Caki2 (cell line): ENCODE measurements at places on chromosomes 2 and 18.

DNA sequence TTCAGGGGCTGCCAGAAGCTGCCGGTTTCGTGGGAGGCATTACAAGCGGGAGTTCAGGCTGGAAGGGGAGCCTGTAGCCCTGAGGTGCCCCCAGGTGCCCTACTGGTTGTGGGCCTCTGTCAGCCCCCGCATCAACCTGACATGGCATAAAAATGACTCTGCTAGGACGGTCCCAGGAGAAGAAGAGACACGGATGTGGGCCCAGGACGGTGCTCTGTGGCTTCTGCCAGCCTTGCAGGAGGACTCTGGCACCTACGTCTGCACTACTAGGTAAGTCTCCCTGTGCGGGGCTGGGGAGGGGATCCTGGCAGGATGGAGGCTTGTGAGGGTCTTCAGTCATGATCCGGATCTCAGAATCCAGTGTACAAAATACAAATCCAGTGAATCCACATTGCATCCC lies 17.8 kb downstream of the IL1R2 start:
- no peak for DNase-seq

DNA sequence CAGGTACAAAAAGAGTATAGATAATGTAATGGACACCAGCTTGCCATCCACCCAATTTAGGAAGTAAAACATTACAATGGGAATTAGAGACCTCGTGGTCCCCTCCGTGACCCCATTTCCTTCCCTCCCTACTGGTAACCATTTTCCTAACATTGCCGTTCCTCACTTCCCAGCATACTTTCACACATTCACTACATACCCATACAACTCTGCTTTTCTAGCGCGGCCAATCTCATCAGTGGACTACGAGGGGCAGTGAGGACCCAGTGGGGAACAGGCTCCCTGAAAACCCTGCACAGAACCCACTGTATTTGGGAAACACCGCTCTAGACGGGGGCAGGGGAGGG lies 1.1 kb downstream of the ENOSF1 start:
- no peak for DNase-seq

GRCh38 chr2:171084128-171084527 lies 76.6 kb downstream of the TLK1 start:
- no peak for DNase-seq

DNA sequence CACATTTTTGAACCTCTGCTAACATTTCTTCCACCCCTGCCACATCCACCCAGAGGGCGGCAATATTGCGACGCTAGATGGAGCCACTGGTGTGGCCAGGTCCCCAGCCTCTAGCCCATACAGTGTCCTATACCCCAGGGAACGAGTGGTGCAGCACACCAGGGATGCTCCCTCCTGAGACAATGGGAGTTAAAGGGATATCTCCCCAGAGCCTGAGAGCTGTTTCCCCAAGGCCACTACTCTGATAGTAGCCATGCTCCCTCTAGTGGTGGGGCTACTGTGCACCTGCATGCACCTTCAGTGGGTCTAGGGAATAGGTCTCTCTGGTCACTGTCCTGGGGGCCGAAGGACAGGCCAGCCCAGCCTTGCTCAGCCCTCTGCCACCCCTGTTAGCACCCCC lies 336.4 kb upstream of the FSHR start:
- no peak for DNase-seq

GRCh38 chr2:231387904-231388724 lies 7.4 kb upstream of the B3GNT7 start:
- DNase-seq = no peak

DNA sequence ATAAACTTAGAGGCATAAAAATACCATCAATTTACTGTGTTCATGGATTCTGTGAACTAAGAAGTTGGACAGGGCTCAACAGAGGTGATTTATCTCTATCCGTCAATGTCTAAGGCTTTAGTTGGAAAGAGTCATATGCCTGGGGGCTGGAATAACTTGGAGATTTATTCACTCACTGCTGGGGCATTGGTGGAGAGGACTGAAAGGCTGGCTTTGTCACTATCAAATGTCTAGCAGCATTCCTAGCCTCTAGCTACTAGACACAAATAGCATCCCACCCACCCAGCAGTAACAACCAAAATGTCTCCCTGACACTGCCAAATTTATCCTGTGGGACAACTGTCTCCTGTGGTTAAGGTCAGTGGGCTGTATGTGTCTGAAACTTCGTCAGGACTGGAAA lies 71.0 kb downstream of the EVA1A start:
- DNase-seq = no peak

GRCh38 chr2:11676640-11677039 lies 6.6 kb upstream of the NTSR2 start:
- DNase-seq = no peak

DNA sequence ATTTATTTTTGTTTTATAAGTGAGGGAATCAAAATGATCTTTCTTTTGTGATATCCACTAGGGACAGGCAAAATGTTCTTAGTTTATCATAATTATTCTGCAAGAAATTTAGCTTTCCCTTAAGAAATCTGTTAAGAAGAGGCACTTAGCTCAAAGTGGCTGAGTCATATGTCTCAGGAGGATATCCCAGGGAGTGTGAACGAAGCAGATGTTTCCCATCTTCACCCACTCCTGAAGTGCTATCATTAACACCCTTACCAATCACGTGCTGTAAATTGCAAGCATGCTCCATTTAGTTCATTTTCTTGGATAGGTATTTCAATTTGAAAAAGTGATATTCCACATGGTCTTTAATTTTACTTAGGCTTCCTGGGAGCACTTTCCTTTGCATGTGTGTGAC lies 774.3 kb upstream of the TMEFF2 start:
- no peak for DNase-seq

DNA sequence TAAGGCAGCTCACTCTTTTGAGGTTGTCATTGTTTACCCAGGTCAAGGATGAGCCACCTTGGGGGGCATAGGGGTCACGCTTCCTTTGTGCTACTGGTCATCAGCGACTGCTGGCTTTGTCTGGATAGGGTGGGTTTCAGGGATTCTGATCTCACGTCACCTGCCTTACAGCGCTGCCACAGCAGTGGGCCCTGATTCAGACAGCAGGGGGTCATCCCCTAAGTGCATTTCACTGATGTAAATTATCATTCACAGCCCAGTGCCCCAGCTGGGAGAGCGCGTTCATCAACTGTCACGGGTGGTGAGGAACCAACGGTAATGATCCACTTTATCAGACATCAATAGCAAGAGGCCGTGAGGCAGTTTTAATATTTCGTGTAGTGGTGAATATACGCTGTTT lies 291.2 kb downstream of the NEDD4L start:
- no peak for DNase-seq

GRCh38 chr18:4017480-4017879 lies 437.6 kb downstream of the DLGAP1 start:
- no peak for DNase-seq

GRCh38 chr2:85437488-85438200 lies 19.1 kb downstream of the SH2D6 start:
- DNase-seq = peak; percentile 90

DNA sequence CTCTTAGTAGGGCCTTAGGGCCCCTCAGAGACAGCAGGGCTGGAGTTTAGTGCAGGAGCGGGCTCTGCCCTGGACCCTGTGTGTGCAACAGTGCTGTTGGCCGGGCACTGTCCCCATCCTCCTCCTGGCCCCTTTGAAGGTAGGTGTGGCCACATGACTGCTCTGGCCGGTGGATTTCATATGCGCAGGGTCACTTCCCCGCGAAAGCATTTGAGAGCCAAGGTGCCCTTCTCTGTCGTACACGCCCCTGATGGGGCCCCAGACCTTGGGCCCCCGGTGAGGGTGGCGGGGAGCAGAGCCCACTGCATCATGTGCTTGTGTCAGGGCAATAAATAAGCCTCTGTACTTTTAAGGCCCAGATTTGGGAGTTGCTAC lies 15.5 kb downstream of the TMEM177 start:
- DNase-seq = no peak

DNA sequence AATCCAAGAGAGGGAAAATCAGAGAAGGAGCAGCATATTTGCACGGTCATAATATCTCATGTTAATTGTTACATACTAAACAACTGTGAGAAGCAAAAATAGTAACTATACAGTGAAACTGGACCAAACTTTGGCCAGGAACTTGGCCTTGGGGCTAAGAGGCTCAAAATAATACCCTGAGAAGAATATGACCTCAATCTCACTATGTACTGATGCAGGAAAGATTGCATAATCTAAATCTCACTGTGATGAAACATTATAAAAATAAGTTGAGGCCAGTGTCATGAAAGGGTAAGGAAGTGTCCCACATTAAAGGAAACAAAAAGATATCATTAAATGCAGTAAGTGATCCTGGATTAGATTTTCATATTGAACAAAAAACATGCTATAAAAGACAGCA lies 36.5 kb downstream of the ZRANB3 start:
- no peak for DNase-seq

GRCh38 chr2:204575463-204575862 lies 30.2 kb downstream of the PARD3B start:
- DNase-seq = no peak

GRCh38 chr2:203361922-203362321 lies 33.7 kb downstream of the ABI2 start:
- no peak for DNase-seq

GRCh38 chr2:236351966-236352525 lies 87.8 kb upstream of the ASB18 start:
- no peak for DNase-seq

- DNase-seq = no peak
These were observed 193.9 kb downstream of the SMAD2 start for GRCh38 chr18:47736376-47737140.

- no peak for DNase-seq
These were observed 475 bp downstream of the SLC4A1AP start for GRCh38 chr2:27664154-27664574.

DNA sequence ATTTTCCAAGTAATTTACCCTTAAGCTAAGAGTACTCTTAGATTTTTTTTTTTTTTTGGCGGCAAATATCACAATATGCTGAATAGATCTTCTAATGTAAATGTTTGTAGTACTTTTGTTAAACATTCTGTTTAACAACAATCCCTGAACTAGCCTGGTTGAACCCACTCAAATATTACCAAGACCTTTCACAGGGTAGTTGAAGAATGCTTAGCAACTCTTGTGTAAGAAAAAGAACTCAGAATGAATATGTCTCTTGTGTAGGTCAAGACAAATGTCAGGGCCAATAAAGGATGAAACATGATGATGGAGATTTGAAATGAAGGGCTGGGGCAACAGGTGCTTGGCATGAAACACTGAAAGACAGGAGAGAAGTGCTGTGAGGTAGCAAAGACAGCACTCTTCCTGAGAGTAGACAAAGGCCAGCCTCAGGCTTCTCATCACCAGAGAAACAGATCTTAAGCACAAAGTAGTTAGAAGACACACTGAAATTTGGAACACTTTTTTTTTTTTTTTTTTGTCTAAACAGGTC lies 597.3 kb downstream of the ERBB4 start:
- DNase-seq = no peak

DNA sequence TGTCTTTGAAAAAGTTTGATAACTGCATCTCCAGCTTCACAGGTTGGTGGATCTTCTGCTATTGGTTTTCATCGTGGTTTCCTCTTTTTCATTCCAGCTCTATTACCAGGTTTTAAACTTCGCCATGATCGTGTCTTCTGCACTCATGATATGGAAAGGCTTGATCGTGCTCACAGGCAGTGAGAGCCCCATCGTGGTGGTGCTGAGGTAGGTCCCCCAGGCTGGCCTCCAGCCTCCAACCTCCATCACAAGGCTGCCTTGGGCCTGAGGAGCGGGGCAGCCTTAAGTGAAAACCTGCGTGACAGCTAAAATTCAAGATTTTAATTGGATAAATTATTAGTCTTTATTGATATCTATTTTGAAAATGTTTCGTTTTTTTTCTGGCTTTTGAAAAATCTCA lies 9.7 kb downstream of the SEC11C start:
- no peak for DNase-seq

DNA sequence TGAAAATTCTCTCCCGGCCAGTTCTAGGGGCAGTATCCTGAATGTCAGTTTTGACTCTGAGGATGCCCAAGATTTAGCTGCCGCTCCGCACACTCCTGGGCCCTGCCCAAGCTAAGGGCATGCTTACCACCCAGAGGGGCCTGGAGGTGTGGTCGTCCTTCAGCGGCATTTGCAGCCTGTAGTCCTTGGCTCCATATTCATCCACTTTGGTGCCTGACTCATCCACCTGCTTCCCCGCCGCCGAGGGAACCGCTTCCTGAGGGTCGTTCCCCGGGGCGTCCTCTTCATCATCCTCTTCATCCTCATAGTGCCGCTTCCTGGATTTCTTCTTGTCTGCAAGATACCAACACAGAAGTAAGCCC lies 577 bp downstream of the ERCC3 start:
- no peak for DNase-seq

DNA sequence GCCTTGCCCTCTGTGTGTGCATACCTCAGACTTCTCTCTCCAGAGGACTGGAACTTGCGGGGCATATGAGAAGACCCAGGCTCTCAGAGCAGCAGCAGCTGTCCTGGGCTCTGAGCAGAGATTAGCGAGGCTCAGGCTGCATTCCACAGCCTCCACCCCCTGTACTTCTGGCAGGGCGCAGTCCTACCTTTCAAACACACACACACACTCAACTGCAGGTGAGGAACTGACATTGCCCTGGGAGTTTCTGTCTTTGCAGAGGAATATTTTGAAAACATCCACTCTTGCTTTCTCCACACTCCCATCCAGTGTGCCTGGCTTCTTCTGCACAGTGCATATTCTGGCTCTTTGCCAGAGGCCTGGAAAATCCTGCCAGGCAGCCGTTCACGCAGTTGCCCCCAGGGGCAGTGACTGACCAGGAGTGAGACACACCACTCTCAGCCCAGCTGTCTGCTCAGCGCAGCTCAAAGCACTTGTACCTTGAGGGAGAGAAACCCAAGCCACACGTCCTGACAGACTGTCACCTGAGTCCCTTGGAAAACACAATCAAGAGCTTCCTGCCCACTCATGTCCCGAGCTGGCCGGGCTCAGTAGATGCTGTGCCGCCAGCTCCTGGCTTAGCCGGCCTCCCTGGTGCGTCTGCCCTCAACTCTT lies 460.8 kb downstream of the RNF144A start:
- no peak for DNase-seq

DNA sequence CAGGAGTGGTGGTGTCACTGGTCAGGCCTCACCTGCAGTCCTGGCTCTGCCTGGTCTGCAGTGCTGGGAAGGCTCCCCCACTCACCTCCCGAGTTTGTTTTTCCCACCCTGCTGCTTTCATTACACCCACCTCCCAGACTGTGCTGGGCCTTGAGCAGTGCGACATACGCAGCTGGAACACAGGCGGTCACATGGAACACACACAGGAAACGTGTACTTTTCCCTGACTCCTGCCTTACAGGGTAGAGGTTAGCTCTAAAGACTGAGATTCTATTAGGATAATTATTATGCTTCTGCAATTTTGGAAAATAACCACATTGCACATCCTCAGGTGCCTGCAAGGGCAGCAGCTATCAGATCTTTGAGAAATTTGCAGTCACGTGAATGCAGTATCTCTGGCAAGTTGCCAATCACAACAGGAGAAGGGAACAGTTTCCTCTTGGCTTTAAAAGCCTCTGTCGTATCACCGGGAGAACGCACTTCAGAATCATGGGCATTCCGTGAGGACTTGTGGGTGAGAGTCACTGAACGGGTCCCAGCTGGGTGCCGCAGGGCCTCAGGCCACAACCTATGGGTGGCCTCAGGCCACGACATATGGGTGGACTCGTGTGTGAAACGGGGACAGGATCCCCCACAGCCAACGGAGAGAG lies 136.5 kb downstream of the ZNF236 start:
- no peak for DNase-seq
